ENCODE measurements at places on chromosomes 5 and 9.

- DNase-seq = no peak
These were observed 2.0 kb downstream of the MATR3 start for GRCh38 chr5:139295346-139296057.

- DNase-seq = no peak
These were observed 6.3 kb downstream of the MTREX start for GRCh38 chr5:55313870-55314617.

GRCh38 chr5:125142458-125142857 lies 396.0 kb upstream of the ZNF608 start:
- DNase-seq = no peak

DNA sequence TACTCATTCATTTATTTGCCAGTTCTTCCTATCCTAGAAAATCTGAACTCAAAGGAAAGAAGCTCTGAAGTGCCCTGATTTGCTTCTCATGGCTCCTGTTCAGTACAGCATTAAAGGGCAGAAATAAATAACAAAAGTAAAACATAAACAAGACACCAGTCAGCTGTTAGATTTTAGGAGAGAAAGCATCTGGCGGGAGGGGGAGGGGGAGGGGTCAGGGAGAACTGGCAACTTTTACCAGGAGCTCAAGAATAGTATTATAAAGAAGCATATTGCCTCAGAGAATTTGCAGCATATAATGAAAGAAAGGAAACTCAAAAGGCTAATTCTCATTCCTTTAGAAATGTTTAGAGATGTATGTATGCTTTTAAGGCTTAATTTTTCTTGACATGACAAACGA lies 68.1 kb downstream of the SEMA6A start:
- no peak for DNase-seq

DNA sequence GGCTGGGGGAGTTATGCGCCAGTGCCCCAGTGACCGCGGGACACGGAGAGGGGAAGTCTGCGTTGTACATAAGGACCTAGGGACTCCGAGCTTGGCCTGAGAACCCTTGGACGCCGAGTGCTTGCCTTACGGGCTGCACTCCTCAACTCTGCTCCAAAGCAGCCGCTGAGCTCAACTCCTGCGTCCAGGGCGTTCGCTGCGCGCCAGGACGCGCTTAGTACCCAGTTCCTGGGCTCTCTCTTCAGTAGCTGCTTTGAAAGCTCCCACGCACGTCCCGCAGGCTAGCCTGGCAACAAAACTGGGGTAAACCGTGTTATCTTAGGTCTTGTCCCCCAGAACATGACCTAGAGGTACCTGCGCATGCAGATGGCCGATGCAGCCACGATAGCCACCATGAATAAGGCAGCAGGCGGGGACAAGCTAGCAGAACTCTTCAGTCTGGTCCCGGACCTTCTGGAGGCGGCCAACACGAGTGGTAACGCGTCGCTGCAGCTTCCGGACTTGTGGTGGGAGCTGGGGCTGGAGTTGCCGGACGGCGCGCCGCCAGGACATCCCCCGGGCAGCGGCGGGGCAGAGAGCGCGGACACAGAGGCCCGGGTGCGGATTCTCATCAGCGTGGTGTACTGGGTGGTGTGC lies at the start of gene RXFP3:
TSS of gene RXFP3 (plus strand) at position 6 of the 636 bp plus-strand sequence. CDS start at position 361, 355 bp downstream.
- no peak for DNase-seq

- DNase-seq = peak; percentile 61
These were observed 5.3 kb downstream of the GSN start for GRCh38 chr9:121273064-121273775.

DNA sequence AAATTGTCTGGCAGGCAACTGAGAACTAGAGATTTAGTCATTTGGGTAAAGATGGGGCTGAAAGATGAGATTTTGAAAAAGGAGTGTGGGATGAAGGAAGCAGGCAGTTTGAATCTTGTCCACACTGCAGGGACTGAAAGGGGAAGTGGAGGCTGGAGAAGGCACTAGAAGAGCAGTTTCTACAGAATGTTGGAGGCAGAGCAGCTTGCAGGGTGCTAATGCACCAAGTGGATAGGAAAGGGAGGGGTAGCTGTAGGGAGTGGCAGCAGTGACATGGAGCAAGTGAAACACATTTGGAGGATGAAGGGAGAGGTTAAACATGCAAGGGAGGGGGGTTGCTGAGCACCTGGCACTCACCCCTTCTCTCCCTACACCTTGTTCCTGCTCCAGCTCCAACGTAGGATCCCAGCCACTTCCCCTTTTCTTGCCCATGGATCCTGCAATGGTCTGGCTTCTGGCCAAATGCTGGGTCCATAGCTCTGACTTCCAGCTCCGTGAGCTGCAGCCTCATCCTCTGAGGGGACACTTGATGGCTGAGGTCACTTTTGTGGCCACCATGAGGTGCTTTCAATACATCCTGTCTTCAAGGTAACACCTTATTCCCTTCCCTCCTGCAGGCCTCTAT lies 30.0 kb upstream of the FGD3 start:
- DNase-seq = no peak

DNA sequence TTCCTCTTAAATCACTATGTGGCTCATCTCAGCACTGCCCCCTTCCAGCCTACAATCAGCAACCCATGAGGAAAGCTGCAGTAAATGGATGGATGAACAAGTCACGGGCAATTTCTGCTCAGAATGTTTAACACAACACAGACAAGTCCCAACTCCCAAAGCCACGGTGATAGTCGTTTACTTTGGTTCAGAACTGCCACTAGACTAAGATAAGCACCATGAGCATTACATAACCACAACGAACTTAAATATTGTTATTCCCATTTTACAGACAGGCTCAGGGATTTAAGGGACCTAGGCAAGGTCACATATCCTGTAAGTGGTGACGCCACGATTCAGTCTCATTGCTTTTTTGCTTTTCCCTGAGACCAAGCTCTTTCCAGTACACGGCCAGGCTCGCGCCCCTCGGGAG lies 2.0 kb upstream of the SMIM27 start:
- no peak for DNase-seq

GRCh38 chr9:34403554-34404380 lies 27.1 kb upstream of the MYORG start:
- peak; percentile 68 for DNase-seq

DNA sequence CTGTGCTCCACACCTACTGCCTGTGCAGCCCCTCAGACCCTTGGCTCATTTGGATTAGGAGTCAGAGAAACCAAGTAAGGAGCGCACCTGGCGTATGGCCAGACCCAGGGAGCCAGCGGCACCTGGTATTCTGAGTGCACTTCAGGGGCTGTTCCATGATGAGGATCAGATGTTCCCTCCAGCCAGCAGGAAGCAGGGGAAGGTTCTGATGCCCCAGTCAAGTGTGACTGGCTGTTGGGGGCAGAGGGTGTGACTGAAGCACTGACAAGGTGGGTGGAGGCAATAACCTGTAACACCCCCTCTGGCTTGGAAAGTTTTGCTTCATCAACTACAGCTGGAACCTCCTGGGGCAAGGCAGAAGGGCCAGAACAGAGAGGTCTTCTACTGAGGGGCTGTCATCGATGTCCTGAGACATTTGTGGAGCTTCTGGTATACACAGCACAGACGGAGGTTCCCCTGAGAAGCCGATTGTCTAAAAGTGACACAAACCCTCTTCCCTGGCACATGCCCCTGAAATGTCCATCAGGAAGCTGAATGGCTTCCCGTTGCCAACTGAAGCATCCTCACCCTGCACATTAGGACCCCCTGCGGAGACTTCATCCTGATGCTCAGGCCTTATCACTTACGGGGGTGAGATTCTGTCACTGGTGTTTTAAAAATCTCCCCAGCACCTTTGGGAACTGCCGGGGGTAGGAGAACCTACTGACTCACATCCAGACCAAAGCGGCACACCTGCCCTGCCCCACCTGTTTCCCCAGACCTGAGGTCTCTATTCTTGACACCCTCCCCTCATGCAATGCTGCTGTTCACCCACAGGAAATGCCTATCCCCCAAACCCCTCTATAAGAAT lies 21.1 kb downstream of the TRAF1 start:
- no peak for DNase-seq

GRCh38 chr5:176743868-176744583 lies 66.3 kb upstream of the UNC5A start:
- no peak for DNase-seq

GRCh38 chr5:33049842-33050241 lies 338.7 kb downstream of the NPR3 start:
- no peak for DNase-seq

DNA sequence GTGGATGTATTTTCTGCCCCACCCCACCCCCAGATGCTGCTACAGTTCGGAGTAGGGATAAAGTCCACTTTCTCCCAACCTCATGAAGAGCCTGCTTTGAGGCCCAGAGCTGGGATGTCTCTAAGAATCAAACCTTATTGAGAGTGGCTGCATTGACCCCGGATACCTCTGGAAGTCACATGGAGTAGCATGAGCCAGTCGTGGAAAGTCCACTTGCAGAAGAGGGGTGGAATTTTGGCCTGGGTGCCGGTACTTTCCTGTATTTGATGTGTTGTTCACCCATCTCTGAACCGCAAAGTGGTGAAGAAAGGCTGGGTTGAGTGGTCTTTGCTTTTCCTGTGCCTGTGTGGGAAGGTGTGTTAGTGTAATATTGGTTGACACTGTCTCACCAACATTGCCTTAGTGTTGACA lies 3.7 kb downstream of the OTULIN start:
- DNase-seq = no peak

GRCh38 chr9:18163146-18163545 lies 310.8 kb upstream of the ADAMTSL1 start:
- no peak for DNase-seq

All from right forelimb (tissue), 1 donor.